Anterior cingulate cortex (tissue), 58 donors: ENCODE measurements at places on chromosomes 16 and 17.

DNA sequence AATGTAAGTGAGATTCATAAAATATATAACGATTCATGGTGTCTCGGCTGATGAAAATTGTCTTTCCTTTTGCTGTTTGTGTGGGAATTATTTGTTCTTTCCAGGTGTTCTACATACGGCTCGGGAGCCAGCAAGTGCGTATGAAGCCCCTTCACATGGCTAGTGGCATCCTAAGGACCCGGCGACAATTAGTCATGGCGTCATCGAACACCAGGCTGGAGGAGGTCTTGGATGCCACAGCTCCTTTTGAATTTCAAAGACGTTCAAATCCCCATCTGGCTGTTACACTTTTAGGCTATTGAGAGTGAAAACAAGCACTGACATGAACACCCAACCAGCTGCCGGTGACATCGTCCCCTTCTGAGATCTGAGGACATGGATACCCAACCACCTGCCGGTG is 397.7 kb upstream of the TNRC6C start:
- no peak for DNase-seq

GRCh38 chr17:32267690-32268205 is 2.1 kb downstream of the RHBDL3 start:
- DNase-seq: no peak

DNA sequence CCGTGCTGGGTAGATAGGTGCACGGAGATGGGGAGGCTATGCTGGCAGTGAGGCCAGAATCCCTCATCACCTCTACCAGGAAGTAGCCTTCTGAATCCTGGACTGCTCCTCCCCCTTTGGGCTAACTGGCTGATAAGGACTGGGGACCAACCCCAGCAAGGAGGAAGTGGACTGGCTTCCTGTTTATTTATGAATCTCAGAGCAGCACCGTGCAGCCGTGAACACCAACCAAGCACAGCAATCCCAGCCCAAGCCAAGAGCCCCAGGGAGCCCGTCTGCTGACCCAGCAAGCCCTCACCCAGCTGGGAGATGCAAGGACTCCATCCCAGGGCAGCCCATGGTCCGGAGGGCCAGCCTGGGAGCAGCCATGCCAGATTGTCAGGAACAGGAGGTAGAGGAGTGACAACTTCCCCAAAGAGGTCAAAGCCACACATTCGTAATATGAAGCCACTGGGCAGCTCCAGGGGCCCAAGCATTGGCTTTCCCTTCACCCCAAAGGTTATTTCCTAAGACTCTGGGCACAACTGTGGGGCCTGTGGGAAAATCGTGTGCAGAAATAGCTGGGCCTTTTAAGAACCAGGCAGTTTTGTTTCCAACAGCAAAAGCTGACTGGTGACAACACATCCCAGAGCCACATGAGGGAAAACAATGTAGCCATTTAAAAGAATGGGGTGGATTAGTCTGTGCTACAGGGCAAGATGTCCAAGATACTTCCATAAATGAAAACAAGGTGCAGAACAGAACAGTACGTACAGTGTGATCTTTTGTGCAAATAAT is 23.9 kb downstream of the PHB1 start:
- no peak for DNase-seq

GRCh38 chr17:158379-158778 is 21.0 kb downstream of the SCGB1C2 start:
- DNase-seq: no peak

DNA sequence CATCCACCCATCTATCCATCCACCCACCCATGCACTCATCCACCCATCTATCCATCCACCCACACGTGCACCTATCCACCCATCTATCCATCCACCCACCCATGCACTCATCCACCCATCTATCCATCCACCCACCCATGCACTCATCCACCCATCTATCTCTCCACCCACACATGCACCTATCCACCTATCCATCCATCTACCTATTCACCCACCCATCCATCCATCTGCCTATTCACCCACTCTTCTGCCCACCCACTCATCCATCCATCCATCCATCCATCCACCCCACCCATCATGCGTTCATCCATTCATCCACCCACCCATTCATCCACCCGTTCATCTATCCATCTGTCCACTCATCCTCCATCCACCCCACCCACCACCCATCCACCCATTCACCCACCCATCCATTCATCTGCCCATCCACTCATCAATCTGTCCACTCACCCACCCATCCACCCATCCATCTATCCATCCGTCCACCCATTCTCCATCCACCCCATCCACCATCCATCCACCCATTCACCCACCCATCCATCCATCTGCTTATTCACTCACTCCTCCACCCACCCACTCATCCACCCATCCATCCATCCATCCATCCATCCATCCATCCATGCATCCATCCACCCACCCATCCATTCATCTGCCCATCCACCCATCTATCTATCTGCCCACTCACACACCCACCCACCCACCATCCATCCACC is 35.1 kb upstream of the CBFA2T3 start:
- DNase-seq: no peak
